Suppressor macrophage treated with lipopolysaccharide for 4 hours (primary cell): ENCODE measurements at places on chromosomes 2 and 18.

GRCh38 chr2:241924069-241924908, 54.8 kb downstream of the RTP5 start:
- no peak for DNase-seq

GRCh38 chr2:16204886-16205620, 264.7 kb downstream of the MYCN start:
- DNase-seq = no peak

GRCh38 chr2:237824085-237824484, 25.5 kb downstream of the RBM44 start:
- no peak for DNase-seq

DNA sequence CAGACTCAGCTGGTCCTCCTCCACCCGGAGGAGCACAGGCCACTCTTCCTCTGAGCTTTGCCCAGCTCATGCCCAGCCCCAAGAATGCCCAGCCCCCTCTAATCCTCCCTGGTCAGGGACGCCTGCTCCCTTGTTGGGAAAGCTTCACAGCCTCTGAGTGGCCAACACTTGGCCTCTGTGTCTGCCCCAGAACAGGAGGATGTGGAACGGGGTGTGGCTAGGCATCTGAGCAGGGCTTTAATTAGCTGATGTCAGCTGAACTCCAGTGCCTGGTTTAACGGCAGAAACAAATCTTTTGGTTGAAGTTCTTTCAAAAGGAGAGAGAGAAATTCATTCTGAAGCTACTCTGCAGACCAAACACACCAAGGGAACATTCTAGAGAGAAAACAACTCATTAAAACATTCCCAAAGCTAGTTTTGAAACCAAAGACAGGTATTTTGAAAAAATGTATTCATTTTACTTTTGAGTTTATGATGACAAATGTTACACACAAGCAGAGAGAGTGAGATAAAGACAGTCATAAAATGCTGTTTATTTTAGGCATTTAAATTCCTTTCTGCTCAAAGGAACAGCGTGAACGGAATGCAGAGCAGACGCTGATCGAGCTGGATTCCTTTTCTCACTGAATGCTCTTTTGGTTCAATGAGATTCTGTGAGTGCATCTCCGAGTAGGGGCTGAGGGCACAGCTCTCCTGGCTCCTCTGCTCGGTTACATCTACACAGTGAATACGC, 63.8 kb downstream of the RTP5 start:
- no peak for DNase-seq

GRCh38 chr2:126966601-126967000, 67.9 kb downstream of the TEX51 start:
- DNase-seq = no peak

- peak; percentile 87 for DNase-seq
Observed at GRCh38 chr2:127080938-127081755, 25.8 kb downstream of the BIN1 start.

GRCh38 chr2:65050931-65051330, 5.3 kb upstream of the CEP68 start:
- no peak for DNase-seq

- no peak for DNase-seq
Observed at GRCh38 chr2:143000599-143000998, 123.1 kb downstream of the KYNU start.

GRCh38 chr2:84532291-84532690, 16.0 kb downstream of the DNAH6 start:
- DNase-seq = no peak

- no peak for DNase-seq
Observed at GRCh38 chr2:205323929-205324328, 358.4 kb upstream of the NRP2 start.

GRCh38 chr2:23584054-23584745, 199.2 kb downstream of the KLHL29 start:
- no peak for DNase-seq

DNA sequence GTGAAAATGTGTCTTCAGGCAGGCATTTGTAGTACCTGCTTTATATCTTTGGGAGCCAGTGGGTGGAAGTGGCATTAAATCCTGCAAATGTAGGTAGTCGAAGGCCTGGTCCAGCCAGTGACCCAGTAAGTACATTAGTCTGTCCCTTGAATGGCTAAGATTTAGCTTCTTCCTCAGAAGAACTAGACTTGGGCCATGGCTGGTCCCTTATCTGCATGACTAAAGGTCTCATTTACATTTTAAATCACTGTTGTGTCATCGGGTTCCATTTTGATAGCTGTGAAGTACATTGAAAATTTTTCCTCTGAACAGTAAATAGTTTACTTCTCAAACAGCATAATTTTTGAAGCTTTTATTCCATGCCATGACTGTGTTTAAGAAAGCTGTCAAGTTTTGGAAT, 438.4 kb upstream of the KLHL29 start:
- no peak for DNase-seq

GRCh38 chr2:134460583-134460998, 206.7 kb downstream of the MGAT5 start:
- DNase-seq = peak; percentile 31

- DNase-seq = peak; percentile 48
Observed at GRCh38 chr2:40037303-40037702, 258.2 kb upstream of the THUMPD2 start.

- no peak for DNase-seq
Observed at GRCh38 chr2:150166313-150167051, 321.0 kb downstream of the RND3 start.

DNA sequence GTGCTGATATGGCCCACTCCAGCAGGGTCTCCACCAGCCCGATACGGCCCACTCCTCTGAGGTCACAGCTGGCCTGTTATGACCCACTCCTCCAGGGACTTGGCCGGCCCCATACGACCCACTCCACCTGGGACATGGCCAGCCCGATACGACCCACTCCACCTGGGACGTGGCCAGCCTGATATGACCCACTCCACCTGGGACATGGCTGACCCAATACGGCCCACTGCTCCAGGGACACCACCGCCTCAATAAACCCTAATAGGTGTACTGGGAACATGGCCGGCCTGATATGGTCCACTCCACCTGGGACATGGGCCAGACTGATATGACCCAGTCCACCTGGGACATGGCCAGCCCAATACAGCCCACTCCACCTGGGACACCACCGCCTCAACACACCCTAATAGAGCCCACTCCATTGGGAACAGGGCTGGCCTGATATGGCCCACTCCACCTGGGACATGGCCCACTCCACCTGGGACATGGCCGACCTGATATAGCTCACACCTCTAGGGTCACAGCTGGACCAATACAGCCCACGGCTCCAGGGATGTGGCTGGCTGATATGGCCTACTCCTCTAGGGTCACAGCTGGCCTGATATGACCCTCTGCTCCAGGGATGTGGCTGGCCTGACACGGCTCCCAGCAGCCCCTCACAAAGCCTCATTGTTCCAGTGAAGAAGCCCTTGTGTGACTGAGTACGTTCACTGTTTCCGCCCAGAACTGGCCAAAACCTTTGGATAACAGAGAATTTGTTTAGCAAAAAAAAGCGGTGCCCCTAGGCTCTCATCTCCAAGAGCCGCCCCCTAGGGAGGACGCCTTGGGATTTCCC, 245.6 kb downstream of the HDAC4 start:
- no peak for DNase-seq

DNA sequence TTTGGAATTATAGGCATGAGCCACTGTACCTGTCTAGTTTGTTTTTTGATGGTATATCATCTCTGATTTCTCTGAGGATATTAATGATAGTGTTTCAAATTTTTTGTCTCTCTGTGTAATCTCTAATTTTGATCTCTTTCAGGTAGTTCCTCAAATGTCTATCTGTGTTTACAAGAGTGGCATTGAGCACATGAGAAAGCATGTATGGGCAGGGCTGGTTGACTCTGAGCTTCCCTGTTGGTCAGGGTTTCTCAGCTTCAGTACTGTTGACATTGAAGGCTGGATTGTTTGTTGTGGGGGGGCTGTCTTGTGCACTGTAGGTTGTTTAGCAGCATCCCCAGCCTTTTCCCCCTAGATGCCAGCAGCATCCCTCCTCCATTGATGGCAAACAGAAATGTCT, 79.9 kb downstream of the TMEM247 start:
- no peak for DNase-seq

DNA sequence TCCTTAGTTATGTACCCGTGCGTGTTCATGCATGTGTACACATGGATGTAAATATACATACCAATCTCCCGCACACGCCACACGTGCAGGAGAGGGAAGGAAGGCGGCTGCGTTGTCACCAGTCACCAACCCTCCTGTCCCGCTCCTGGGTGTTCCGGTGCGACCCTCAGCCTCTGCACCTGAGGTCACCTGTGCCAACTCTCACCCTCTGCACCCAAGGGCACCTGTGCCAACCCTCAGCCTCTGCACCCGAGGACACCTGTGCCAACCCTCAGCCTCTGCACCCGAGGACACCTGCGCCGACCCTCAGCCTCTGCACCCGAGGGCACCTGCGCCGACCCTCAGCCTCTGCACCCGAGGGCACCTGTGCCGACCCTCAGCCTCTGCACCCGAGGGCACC, 192.8 kb upstream of the SALL3 start:
- DNase-seq = no peak

GRCh38 chr18:58276789-58277739, 233.0 kb downstream of the NEDD4L start:
- no peak for DNase-seq

- no peak for DNase-seq
Observed at GRCh38 chr2:59196491-59196890, 955.4 kb upstream of the FANCL start.

GRCh38 chr18:68969027-68969426, 171.1 kb downstream of the CCDC102B start:
- no peak for DNase-seq

GRCh38 chr2:132757002-132757589, 87.1 kb upstream of the LYPD1 start:
- DNase-seq = no peak

DNA sequence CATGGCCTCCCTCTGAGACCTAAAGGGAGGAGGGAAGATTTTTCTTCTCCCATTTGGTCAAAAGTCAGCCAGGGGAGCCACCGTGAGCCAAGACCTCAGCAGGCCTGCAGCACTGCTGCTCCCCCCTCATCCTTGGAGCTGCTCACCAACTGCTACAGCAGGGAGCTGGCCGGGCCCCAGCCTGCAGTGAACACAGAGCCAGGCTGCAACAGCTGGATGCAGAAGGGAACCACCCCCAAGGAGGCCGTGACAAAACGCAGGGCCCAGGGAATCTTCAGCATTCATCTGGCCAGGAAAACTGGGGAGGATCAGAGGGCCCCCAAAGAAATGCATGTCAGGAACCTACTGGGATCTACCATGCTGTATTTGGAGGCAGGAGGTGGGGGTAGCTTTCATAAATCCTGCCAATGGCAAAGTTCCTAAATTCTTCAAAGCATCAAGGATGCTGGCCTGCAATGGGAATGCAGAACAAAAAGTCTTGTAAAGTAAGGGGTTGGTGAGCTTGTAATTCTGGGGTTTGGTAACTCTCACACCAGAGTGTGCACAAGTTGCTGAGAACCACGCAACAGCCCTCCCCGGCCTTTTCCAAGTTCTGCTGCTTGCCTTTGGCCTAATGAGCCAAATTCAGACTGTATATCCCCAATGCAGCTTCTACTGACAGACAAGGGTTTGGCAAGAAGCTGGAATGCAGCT, 61.0 kb downstream of the CACNB4 start:
- no peak for DNase-seq

DNA sequence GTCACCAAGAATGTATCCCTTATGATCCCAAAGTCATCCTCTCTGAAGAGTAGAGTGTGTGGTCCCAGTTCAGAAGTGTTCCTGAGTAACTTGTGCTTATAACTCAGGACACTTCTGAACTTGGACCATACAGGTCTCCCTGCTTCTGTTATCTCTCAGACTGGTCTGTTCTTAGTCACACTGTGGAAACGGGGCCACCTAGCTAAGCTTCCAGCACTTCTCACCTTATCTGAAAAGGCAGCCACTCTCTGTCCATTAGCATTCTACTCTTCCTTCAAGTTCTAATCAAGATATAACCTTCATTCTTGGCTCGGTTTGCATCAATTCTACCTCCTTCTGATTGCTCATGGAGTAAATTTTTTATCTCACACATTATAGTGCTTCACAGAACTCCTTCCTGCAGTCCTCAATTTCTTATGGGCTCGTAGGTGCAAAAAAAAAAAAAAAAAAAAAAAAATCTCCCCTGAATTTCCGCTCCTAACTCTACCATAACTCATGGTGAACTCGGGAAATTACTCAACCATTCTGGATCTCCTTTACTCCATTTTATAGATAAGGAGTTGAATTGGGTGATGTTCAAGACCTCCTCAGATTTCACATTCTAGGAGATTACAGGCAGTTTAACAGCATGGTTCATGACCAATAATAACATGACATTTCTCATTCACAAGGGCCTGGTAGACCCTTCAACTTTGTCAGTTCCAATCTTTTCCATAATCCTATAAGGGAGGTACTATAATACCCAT, 108.4 kb downstream of the TACR1 start:
- DNase-seq = no peak

DNA sequence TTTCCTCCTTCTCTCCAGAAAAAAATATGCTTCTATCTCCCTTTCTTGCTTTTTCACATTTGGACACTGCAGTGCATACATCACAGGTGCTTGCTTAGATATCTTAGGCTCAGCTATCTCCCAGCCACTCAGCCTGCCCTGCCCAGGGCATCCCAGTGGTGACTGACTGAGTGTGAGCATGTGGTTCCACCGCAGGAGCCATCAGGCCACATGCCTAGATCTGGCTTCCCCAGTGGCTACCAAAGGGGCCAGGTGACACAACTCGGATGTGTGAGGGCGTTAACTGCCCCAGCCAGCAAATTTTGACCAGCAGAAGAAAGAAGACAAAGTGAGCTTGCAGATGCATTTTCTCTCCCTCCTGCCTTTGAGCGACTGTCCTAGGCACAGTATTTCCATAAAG, 25.5 kb downstream of the SP5 start:
- no peak for DNase-seq

- peak; percentile 69 for DNase-seq
Observed at GRCh38 chr18:79988071-79988450, 302 bp downstream of the TXNL4A start.

- DNase-seq = no peak
Observed at GRCh38 chr2:201419986-201420385, 31.3 kb downstream of the TRAK2 start.

DNA sequence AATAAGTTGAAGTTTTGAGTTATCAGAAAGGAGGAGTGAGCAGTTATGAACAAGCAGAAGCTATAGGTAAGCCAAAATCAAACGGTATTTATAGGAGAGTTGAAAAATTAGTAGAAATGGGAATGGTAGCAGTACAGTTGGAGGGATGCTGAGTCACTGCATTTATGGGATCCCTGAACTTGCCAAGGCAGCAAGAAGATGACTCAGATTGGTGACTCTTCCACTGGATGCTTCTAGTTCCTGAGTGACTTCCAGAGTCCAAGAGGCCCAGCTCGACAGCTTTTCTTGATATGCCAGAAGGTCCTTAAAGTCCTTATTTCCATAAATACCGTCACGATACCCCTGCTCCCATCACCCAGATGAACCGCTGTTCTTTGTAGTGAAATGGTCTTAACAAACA, 31.1 kb upstream of the ACTR3 start:
- DNase-seq = peak; percentile 90

GRCh38 chr18:75034937-75035336, 174.0 kb downstream of the PTGR3 start:
- no peak for DNase-seq
